SK-N-SH (cell line): ENCODE measurements at places on chromosomes 13 and 19. TPM values are rescaled to one million over a fixed set of nuclear protein-coding genes. Genes with fewer than 3 reads are reported as not detected.
A peak's percentile ranks its signal among the peaks of the same experiment; 100 is the strongest.

The SERPINE3 gene
- polyA plus RNA-seq: not detected in 2 replicates

The EMC10 gene
- 218 and 219 TPM in 2 replicates for polyA plus RNA-seq

The HAUS8 gene
- 7.4 and 9.6 TPM in 2 replicates for polyA plus RNA-seq

The ZNF723 gene
- polyA plus RNA-seq: not detected in 2 replicates

The COX6B1 gene
- 826 and 889 TPM in 2 replicates for polyA plus RNA-seq

The LGALS14 gene
- not detected in 2 replicates for polyA plus RNA-seq

The SHISA7 gene
- 0.02 TPM in 1 of 2 replicates, not detected in the other for polyA plus RNA-seq

The RFPL4AL1 gene
- not detected in 2 replicates for polyA plus RNA-seq

The OR7A5 gene
- polyA plus RNA-seq: not detected in 2 replicates

- no peak for DNase-seq
These were observed 7.7 kb upstream of the PROZ start for GRCh38 chr13:113150550-113151365.

DNA sequence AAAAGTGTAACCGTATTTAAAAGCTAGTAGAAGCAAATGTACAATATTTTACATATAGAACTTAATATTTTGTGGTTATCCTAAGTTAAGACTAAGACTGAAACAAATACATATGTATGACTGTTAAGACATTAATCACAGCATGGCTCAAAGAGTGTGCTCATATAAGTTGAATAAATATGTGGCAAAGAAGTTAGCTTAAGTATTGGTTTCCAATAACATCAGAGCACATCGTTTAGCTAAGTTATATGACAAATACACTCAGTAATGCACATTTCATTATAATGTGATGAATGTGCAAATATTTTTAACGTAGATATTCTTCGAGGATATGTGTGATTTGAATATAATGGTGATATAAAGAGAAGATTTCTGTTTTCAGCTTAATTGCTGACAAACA, 253.8 kb downstream of the SLITRK5 start:
- DNase-seq: no peak

GRCh38 chr19:1495051-1495798, 4.2 kb downstream of the REEP6 start:
- no peak for DNase-seq

DNA sequence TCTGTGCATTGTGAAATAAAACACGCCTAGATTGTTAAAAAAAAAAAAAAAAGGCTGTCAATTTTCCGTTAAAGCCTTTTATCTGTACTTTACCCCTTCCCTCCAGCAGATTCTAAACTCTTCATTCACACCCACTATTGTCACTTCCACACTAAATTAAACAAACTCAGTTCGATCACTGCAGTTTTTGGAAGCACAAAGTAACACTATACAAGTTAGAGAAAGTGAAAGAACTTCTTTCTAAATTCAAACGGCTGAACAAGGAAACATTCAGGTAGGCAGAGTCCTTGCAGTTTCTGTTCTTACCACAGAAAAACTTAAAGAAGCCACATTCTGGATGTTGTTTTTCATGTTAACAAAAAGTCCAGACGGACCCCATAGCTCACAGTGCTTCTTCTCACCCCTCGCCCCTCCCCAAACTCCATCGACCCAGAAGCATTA, 27.5 kb upstream of the UBE2L5 start:
- no peak for DNase-seq

DNA sequence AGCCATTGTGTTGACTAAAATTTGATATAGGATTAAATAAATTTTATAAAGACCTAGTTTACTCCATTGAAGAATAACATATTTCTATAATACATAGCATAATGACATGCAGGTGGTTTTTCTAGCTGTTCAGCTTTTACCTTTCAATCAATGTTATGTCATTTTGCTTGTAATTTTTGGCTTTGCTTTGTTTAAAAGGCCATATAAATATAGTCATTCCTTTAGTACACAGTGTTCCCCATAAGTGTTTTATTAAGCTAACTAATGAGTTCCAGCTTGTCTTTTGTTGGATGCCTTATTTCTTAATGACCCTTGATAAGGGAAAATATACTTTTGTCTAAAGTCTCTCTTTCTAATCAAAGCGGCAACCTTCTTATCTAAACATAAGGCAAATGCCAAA, 906.3 kb upstream of the GPC6 start:
- DNase-seq: no peak

DNA sequence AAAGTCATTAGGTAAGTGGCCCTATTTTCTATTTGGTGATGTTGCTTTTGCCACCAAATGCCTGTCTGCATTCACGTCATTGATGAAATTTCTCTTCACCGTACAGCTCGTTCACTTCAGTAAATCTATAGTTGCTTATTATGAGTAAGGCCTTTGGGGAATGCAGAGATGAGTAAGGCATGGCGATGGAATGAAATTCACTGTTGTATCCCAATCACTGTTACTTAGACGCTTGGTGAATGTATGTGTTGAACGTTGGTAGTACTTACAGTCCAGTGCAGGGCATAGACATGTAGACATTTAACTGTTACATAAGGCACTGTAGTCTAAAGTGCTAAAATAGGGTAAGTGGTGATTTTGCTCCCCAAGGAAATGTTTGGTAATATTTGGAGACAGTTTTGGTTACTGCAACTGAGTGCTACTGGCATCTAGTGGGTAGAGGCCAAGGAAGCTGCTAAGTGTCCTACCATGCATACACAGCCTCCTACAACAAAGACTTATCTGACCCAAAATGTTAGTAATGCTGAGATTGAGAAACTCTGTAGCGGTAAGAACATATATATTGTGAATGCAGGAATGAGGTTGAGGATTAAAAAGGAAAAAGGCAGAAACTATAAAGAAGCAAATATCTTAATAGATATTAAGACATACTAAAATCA, 5.8 kb downstream of the AKAP11 start:
- no peak for DNase-seq

DNA sequence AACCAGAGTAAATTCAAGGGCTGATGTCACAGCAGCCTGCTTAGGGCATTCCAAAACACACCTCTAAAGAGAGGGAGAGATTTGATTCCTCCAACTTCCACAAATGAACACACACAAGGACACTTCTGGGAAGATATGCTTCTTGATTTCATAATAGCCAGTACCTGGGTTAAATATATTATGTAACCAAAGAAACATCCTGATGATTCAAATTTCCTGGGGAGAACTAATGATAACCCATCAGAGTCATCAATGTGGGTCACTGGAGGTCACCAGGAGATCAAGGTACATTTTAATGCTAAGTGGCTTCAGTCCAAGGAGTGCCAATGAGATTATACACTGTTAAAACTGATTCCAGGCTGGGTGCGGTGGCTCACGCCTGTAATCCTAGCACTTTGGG, 54.0 kb upstream of the DOCK9 start:
- no peak for DNase-seq

DNA sequence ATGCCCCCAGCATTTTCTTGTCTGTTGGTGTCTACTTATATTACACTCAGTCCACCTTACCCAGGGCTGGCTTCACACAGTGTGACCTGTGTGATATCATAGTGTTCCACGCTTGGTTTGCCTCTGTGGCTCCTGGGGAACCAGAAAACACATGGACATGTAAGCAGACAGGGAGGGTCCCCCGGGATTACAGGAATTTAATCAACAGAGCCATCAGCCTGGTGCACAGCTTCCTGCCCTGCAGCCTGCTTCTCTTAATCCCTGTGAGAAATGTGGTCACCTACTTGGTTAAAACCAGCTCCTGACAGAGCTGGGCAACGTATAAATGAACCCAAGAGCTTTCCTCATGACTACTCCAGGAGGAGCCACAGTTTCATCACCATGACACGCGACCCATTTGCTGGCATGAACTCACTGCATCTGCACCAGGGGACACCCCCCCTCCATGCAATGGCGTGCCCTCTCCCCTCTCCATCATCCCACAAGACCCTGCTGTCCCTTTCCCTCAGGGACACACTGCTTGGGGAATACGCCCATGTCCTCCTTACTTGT, 152.1 kb downstream of the UQCRFS1 start:
- DNase-seq: no peak

- no peak for DNase-seq
These were observed 132.4 kb downstream of the MRPL57 start for GRCh38 chr13:21308906-21309305.

- peak; percentile 98 for DNase-seq
These were observed 2.6 kb upstream of the WIZ start for GRCh38 chr19:15452111-15453047.

DNA sequence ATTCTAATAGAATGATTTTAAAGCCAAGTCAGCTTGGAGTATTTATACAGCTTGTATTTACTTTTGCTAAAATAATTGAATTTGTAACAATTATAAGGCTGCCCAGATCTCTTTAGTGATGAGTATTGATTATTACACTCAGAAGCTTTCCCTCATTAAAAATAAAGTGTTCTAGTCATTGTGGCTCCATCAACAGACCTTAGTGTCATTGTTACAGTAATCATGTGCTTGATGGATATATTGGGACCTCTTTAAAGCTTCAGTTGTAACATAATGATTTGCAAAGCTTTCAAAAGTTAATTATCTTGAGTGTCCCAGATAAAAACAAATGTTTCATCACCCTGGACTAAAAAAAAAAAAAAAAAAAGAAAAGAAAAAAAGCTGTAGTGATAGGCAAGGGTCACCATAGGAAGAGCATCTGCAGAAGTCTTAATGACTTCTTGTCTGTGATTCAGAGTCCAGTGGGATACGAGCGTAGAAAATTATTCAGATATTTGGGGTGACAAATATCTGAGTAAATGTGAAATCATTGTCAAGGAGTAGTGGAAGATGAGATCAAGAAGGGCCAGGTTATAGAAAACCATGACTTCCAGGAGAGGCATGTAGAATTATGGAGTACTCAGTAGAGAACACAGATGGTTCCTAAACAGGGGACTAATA, 369.6 kb downstream of the DCT start:
- no peak for DNase-seq

- peak; percentile 50 for DNase-seq
These were observed 8.2 kb upstream of the ZNF177 start for GRCh38 chr19:9354651-9355050.

DNA sequence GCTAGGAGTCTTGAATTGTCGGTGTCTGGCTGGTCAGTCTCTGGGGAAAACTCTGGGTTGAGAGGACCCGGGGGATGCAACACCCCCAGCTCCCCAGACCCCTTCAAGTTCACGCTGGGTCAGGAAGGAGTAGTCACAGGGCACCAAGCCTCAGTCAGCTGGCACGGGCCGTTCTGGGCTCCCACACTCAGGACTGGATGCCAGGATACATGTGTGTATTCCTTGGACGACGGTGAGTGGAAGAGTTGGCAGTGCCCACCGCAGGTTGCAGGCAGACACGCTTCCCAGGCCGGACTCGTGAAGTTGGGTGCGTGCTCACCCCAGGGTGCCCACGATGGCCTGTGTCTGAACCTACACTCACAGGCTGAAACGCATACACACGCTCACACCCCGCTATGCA, 5.5 kb downstream of the GADD45B start:
- DNase-seq: no peak

- DNase-seq: no peak
These were observed 187.3 kb downstream of the NDFIP2 start for GRCh38 chr13:79668201-79668752.

DNA sequence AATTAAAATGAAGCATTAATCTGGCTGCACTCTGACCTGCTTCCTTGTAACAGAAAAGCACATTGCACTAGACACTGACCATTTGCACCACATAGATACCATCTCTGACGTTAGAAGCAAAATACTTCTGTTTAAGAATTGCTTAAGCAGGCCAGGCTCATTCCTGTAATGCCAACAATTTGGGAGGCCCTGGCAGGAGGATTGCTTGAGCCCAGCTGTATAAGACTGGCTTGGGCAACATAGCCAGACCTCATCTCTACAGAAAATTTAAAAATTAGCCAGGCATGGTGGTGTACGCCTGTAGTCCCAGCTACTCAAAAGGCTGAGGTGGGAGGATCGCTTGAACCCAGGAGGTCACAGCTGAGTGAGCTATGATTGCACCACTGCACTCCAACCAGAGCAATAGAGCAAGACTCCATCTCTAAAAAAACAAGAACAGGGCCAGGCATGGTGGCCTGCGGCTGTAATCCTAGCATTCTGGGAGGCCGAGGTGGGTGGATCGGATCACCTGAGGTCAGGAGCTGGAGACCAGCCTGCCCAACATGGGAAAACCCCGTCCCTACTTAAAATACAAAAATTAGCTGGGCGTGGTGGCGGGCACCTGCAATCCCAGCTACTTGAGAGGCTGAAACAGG, 7.0 kb upstream of the TLE6 start:
- DNase-seq: no peak

GRCh38 chr13:44053208-44053607, 173.5 kb downstream of the LACC1 start:
- DNase-seq: no peak
